ENCODE measurements at places on chromosomes 5 and 9. TPM values are rescaled to one million over a fixed set of nuclear protein-coding genes. Genes with fewer than 3 reads are reported as not detected.

The TAF11L10 gene
- total RNA-seq = not detected

The PCDHGA7 gene
- 7.6 TPM for total RNA-seq

The PRPF4 gene
- total RNA-seq = 23.3 TPM

The DCAF12 gene
- 36.2 TPM for total RNA-seq

The SLC35A4 gene
- 9.7 TPM for total RNA-seq

The RIGI gene
- 8.5 TPM for total RNA-seq

The GPR21 gene
- 14.3 TPM for total RNA-seq

The HSPA9 gene
- total RNA-seq = 219 TPM

The GABRP gene
- total RNA-seq = not detected

The ST8SIA4 gene
- total RNA-seq = 76.1 TPM
